ENCODE measurements at places on chromosomes 6 and 20.

DNA sequence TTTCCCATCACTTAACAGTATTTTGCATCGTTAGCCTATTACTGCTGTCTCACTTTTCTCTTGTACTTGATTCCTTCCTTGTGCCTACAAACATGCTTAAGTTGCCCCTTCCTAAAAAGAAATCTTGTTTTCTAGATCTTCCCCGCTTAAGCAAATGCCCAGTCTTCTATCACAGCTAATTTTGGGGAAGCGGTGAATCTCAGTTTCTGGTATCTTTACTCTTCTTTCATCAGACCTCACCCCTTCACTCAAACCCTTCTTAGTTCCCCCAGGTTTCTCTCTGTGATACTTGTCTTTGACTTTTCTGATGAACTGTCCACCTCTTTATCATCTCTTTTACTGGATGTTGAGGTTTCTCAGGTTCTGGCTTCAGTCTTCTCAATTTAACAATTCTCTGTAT is 14.2 kb downstream of the VAPB start:
- DNase-seq: no peak

DNA sequence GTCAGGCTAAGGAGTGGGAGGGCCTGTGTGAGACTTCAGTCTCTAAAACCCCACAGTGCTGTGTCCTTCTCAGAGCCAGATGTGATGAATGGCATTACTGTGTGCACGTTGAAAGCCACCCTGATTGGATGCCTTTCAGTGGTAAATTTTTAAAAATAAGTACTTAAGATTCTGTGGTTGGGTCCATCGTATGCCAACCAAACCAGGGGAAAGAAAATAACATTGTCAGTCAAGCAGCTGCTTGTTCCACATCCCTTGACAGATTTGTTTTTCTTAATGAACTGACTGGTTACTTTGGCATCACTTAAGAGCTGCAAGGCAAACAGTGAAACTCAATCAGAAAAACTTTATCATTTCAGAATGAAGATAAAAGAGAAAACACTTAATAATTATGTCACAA is 334.0 kb upstream of the NT5E start:
- no peak for DNase-seq

DNA sequence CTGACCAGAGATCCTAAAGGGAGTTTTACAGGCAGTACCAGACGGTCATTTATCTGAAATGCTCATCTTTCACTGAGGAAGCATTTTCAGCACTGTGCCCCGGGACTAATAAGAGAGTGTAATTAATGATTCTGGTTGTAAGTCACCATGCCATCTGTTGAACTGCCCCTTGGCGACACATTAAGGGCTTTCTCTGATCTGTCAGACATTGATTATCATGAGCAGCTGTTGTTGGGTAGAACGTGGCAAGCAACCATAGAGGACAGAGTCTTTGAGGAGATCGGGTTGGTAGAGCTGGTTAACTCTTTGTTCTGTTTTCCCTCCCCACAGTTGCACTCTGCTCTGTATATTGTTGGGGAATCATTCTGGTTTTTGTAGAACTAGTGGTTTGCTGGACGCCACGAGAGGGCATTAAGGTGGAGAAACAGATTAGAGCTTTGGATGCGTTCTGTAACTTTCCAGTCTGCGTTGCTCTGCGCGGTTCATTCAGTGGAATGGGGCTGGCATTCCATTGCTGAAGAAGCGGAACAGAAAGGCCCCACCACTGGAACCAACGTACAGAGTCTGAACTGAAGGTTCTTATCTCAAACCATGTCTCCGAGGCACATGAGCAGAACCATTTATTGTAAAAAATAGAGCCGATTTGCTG is 34.3 kb downstream of the RPRD1B start:
- DNase-seq: peak; percentile 70

- DNase-seq: no peak
Observed at GRCh38 chr20:52446421-52447224, 255.0 kb upstream of the ZFP64 start.

GRCh38 chr6:13101409-13101808 is 226.9 kb downstream of the TBC1D7 start:
- DNase-seq: no peak

GRCh38 chr6:56025795-56026194 is 150.4 kb upstream of the BMP5 start:
- no peak for DNase-seq

- no peak for DNase-seq
Observed at GRCh38 chr20:32040142-32040953, 11.7 kb upstream of the HCK start.

- no peak for DNase-seq
Observed at GRCh38 chr6:2865694-2866151, 24.1 kb upstream of the SERPINB1 start.

GRCh38 chr20:25573288-25574251 is 11.8 kb downstream of the NINL start:
- DNase-seq: no peak

- no peak for DNase-seq
Observed at GRCh38 chr20:16124491-16124890, 448.8 kb downstream of the KIF16B start.

GRCh38 chr20:52621401-52621800 is 350.8 kb upstream of the TSHZ2 start:
- no peak for DNase-seq

DNA sequence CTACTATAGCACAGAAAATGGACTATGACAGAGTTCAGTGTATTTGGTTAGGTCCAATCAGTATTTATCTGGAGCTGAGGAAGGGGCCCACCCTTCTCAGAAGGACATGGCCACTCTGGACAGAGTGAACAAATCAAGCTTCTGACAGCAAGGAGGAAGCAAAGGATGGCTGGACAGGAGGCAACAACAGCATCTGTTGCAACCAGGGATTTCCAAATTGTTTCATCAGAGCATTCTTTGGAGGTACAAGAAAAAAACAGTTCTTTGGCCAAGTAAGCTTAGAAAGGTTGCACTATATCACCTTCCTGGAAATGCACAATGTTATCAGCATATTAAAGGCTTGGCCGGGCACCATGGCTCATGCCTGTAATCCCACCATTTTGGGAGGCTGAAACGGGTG is 118.7 kb upstream of the SLC22A16 start:
- no peak for DNase-seq

DNA sequence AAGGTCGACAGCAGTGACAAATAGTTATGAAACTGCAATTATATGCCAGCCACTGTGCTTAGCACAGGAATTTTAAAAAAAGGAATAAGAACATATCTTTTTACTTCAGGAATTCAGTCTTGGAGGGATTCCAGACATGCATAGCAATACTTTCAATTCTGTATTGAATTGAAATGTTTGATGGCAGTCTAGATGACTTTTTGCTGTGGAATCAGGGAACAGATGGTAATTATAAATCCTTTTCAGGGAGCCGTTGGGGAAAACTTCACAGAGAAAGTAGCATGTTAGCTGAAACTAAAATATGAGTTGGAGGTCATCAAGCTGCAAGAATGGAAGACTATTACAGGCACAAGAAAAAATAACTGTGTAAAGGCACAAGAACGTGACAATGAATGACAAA is 74.8 kb downstream of the IMPG1 start:
- no peak for DNase-seq

Measured in SK-N-SH (cell line).